ENCODE measurements at places on chromosomes 4 and X.

DNA sequence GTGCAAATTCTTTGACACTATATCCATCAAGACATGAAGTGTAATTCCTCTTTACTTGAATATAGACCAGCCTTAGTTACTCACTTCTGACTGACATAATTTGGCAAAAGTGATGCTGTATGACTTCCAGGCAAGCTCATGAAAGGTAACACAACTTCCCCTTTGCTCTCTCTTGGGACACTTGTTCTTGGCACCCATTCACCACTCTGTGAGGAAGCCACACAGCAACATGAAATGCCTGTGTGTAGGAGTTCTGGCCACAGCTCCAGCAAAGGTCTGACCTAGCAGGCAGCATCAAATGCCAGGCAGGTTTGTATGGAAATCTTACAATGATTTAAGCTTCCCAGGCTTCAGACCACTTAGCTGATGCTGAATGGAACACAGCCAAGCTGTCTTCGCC is 280.3 kb downstream of the PDHA2 start:
- DNase-seq, result no peak

DNA sequence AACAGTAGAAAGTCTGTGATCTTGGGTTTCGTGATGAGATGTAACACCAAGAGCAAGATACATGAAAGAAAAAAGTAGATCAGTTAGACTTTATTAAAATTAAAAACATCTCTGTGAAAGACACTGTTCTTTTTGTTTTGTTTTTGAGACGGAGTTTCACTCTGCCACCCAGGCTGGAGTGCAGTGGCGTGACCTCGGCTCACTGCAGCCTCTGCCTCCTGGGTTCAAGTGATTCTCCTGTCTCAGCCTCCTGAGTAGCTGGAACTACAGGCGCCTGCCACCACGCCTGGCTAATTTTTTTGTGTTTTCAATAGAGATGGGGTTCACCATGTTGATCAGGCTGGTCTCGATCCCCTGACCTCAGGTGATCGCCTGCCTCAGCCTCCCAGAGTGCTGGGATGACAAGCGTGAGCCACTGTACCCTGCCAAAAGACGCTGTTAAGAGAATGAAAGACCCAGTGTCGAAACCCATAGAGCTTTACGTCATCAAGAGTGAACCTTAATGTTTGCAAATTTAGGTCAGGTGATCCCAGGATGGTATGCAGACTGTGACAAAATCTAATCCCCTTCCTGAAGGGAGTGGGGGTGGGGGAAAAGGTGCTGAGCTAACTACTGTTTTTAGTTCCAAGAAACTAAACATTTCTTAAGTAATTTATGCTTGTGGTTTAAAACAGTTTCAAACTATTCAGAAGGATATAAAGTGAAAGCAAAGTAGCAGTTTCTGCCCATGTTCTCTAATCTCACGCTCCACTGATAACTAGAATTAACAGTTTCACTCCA is 8.0 kb downstream of the OFD1 start:
- DNase-seq, result no peak

GRCh38 chrX:109362101-109362500 is 119.8 kb downstream of the GUCY2F start:
- DNase-seq, result no peak

GRCh38 chr4:8913121-8913857 is 41.6 kb upstream of the HMX1 start:
- no peak for DNase-seq

- no peak for DNase-seq
These were observed 168.7 kb upstream of the HAND2 start for GRCh38 chr4:173698557-173699262.

- DNase-seq, result no peak
These were observed 600 bp upstream of the HEPH start for GRCh38 chrX:66163447-66163846.

GRCh38 chr4:2837904-2838496 is 5.6 kb upstream of the ADD1 start:
- DNase-seq, result no peak
